ENCODE measurements at places on chromosomes 7 and 10.

DNA sequence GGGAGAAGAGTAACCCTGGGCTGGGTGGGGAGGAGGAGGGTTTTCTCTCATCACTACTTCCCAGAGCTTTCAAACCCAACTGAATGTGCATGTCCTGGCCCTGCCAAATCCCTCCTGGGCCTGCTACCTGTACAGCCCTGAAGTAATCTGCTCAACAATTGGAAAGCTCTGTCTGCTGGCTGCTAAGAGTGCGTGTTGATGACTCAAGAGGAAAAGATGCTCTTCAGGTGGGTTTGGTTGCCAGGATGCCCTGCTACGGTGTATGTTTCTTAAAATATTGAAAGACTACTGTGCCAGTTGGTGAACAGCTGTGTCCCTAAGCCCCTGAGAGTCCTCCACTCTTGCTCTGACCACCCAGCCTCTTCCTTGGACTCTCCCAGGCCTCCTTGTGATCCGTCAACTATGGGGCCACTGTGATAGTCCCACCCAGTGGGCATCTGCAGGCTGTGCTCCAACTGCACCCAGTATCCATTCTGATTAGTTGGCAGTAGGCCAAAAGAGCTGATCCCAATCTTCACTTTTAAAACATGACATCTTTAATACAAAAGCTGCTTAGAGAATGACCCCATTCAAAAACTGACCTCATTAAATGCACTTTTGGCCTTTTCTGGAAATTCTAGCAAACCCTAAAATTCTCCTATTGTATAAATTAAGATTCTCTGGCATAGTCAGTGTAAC is 85.6 kb downstream of the AOAH start:
- DNase-seq = no peak

DNA sequence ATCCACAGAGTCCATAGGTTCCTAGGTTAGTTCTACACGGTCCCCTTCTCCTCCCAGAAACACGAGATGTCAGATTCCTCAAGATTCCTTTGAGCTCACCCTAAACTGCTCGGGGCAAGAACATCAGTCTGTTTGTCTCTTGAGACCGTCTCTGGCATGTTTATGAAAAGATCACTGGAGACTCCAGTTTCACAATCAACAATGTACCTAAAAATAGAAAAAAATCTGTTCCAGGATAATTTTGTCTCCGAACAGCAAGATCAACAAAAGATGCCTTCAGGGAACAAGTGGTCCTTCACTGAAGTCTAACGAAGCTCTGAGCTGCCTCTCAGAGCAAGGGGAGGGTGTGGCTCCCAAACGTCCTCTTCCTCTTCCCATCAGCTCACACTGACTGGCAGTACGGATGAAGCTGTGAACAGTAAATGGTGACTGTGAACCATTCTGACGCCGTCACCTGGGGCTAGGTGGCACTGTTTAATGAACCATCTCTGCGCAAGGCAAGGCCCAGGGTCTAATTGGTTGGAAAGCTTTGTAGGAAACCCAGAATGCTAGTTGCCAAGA is 156.2 kb upstream of the LYZL1 start:
- no peak for DNase-seq

DNA sequence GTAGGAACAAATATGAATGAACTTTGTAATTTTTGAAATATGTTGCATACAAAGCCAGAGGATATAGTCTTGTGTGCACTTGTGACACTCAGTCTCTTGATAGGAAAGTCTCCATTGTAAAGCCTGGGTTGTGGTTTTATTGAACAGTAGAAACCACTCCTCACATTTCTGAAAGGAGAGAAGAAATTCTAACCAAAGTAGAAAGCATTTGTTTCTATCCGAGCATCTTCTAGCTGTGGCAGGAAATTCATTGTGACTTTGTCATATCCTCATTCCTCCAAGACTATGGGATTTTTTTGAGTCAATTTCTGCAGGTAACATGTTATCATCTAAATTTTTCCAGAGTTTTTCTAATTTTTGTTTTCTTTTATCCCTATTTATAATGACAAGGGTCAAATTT is 55.5 kb upstream of the NCF1 start:
- no peak for DNase-seq

DNA sequence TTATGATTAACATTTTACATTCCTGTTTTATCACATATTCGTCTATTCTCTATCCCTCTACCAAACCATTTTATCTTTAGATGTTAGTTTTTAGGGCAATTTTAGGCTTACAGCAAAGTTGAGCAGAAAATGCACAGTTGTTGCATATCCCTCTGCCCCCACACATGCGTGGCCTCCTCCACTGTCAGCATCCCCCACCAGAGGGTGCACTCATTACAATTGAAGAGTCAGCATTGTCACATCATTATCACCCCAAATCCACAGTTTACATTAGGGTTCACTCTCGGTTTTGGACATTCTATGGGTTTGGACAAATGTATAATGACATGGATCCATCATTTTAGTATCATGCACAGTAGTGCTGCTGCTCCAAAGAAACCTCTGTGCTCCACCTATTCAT is 86.4 kb downstream of the WDR37 start:
- DNase-seq = no peak

- peak; percentile 87 for DNase-seq
Measured at GRCh38 chr10:92011560-92012214, 88.1 kb downstream of the BTAF1 start.

GRCh38 chr7:27723085-27723484 is 16.9 kb upstream of the TAX1BP1 start:
- peak; percentile 38 for DNase-seq

- no peak for DNase-seq
Measured at GRCh38 chr7:77473229-77474005, 57.3 kb upstream of the GSAP start.

DNA sequence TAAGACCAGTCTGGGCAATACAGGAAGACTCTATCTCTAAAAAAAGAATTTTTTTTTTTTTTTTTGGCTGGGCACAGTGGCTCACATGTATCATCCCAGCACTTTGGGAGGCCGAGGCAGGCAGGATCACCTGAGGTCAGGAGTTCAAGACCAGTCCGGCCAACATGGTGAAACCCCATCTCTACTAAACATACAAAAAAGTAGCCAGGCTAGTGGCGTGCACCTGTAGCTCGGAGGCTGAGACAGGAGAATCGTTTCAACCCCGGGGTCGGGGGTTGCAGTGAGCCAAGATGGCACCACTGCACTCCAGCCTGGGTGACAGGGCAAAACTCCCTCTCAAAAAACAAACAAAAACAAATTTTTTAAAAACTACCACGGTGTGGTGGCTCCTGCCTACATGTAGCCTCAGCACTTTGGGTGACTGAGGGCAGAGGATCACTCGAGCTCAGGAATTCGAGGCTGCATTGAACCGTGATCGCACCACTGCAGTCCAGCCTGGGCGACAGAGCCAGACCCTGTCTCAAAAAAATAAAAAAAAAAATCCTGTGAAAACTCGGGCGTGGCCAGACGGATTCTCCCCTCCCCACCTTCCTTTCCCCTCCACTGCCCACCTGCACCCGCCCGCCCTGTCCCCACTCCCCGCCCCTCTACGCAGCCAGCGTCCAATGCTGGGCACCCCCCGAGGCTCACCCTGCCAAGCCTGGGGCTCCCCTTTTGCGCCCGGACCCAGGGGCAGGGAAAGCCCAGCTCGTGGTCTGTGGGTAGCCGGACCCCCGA is 745 bp upstream of the ORAI2 start:
- no peak for DNase-seq

GRCh38 chr10:61822781-61823230 is 78.7 kb upstream of the ARID5B start:
- no peak for DNase-seq

- DNase-seq = no peak
Measured at GRCh38 chr7:12291870-12292269, 80.8 kb downstream of the TMEM106B start.

DNA sequence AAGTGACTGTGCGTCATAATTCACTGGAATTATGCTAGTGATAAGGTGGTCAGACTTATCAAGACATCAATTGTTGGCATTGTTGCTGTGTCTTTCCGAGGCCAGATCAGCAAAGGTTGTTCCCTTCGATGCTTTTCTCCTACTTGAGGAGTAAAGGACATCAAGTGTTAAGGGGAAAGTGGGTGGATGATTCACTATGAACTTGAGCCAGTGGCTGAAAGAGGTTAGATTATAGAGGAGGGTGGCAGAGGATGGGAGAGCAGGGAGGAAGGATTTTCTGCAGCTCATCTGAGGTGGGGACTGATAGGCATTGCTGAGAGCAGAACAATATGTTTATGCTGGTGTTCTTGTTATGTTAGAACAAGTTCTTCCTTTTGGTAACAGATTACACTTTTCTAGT is 131.4 kb upstream of the AGR3 start:
- no peak for DNase-seq

DNA sequence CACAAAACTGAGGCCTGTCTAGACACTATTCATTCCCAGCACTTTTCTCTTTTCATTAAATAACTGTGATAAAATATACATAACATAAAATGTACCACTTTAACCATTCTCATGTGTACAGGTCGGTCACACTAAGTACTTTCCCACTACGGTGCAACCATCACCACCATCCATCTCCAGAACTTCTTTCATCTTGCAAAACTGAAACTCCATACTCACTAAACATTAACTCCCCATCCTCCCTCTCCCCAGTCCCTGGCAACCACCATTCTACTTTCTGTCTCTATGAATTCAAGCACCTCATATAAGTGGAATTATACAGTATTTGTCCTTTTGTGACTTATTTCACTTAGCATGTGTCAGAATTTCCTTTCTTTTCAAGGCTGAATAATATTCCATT is 53.0 kb downstream of the ARHGAP12 start:
- no peak for DNase-seq

- no peak for DNase-seq
Measured at GRCh38 chr7:101580596-101580995, 48.5 kb downstream of the MYL10 start.

DNA sequence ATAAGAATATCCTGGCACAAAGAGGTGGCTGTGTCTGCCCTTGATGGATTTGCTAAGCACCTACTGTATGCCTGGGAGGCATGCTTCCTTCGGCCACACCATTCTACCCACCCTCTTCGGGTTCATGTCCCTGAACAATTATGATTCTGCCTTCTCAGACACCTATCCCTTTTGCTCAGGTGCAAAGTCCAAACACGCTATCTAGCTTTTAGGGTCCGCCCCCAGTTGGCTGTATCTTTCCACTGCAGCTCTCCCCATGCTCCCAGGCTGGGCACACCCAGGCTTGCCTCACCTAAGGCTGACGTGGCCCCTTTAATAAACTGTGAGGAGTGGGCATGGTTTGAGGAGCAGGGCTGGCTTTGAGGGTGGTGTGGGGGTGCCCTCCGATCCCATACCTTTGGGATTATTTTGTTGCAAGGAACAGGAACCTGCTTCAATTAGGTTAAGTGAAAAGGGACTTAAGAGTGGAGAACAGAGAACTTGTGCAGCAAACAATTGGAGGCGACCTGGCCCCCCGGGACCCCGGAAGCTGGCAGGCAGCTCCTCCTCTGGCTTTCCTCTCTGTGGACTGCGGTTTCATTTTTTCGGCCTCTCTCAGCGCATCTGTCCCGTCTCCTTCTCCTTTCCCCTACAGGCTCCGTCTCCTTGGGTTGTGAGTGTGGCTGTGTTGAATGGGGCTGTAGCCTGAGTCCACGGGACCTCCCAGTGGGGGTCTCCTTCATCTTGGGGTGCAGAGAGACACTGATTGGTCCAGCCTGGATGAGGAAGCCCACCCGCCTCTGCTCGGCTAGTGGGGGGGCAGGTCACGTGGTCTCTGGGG is 3.8 kb downstream of the CLIP2 start:
- no peak for DNase-seq

DNA sequence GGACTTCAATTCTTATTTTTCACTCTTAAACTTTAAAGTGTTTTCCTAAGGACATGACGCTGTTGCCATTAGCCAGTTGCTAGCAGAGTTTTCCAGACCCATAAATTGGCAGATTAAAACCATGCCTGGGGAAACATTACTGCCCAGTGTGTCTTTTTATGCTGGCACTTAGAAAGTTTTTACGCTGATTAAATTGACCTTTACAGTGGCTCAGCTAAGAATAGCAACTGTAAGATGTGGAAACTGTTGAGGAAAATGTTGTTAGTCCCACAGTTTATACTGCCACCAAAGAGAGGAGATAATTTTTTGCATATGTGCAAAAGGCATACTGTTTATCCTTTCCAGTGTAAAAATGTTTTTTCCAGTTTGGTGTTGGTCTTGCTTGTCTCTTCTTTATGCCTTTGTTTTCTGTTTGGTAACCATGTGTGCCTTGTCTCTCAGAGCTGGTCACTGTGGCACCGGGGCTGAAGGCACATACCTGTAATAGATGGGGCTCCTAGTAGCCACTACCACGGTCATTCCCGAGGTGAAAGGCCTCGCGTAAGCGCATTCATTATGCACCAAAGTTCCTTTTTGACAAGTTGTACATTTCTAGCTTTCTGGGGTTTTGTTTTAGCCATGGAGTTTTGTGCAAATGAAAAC is 45.3 kb downstream of the CYP17A1 start:
- no peak for DNase-seq

GRCh38 chr7:100400656-100401055 is 27.4 kb downstream of the PILRA start:
- no peak for DNase-seq

DNA sequence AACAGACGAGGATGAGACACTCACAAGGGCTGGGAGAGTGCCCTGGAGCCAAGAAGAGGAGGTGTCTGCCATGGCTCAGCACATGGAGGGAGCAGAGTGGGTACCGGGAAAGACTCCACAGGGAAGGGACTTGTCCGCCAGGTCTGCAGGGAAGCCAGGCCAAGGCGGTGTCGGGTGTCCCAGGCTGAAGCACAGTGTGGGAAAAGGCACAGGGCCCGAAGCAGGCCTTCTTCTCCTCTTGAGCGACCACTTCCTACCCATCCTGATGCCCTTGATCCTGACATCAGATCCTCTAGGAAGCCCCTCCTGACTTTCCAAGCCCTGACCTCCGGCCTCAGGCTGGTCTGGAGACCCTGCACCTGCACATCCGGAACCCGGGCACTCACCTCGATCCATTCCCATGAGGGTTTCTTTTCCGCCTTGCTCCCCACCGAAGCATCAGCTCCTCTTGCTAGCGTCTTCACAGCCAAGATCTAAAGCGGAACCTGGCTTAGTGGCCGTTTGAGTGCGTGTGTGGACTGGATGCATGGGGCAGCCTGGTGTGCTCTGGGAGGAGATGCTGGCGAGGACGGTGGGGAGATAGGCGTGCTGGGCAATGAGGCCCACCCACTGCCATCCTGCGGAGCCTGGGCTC is 8.5 kb downstream of the CALML3 start:
- no peak for DNase-seq

DNA sequence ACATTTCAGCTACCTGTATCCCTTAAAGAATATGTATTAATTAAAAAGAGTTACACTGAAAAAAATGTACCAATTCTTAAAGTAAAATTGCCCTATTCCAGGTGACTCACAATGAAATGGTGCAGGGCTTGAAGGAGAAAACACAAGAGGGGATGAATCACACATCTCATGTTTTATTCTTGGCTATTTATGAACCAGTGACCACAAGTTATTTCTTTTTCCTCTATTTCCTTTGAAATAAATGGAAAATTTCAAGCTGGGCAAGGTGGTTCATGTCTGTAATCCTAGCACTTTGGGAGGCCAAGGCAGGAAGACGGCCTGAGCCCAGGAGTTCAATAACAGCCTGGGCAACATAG is 106.8 kb downstream of the UBE2H start:
- peak; percentile 66 for DNase-seq
